Thoracic aorta (tissue), 2 donors: ENCODE measurements at places on chromosomes 2 and 18.

GRCh38 chr18:40124107-40124506 is 1830.9 kb upstream of the PIK3C3 start:
- no peak for DNase-seq

DNA sequence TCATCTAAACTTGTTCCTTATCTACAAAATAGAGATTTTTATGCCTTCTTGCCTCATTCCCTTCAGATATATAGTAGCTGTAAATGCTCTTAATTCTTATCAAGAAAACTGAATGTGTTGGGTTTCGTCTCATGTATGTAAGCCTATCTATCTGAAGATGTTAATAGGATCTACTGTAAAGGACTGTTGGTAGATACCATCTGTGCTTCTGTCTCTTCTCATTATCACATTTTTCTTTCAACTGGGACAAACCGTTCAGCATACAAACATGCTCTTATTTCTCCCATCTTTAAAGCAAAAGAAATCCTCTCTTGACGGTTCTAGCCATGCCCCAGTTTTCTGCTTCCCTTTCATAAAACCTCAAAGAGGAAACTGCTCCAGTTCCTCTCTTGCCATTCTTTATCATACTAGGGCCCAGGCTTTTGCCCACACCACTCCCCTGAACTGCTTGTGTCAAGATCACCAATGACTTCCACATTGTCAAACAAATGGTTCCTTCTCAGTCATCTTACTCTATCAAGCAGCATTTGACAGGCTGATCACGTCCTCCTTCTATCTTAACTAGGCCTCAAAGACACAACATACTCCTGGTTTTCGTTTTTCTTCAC is 88.7 kb downstream of the ARHGEF33 start:
- DNase-seq = no peak

GRCh38 chr2:148646231-148646559 is 1.6 kb downstream of the EPC2 start:
- DNase-seq = no peak

DNA sequence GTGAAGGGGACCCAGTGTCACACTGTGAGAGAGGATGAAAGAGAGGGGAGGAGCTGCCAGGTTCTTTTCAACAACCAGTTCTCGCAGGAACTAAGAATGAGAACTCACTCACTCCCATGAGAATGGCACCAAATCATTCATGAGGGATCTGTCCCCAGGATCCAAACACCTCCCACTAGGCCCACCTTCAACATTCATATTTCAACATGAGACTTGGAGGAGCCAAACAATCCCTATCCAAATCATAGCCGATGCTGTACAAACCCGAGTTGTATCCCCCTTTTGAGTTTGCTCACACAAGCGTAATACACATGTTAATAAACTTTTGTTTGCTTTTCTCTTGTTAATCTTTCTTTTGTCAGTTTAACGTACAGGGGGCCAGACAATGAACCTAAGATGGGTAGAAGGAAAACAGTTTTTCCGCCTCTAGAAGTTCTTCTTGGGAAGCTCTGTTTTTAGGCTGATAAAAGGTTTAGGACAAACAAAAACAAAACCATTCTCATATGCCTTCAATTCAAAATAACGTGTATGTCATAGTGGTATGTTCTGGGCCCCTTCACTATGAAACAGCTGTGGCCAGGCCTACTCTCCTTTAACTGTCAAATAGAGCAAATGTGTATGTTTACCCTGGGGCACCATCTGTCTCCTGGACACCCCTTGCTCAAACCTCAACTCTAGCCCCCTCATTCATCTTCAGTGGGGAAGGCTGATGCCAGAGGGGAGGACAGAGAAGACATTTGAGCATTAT is 9.1 kb upstream of the TMEM37 start:
- DNase-seq = no peak

DNA sequence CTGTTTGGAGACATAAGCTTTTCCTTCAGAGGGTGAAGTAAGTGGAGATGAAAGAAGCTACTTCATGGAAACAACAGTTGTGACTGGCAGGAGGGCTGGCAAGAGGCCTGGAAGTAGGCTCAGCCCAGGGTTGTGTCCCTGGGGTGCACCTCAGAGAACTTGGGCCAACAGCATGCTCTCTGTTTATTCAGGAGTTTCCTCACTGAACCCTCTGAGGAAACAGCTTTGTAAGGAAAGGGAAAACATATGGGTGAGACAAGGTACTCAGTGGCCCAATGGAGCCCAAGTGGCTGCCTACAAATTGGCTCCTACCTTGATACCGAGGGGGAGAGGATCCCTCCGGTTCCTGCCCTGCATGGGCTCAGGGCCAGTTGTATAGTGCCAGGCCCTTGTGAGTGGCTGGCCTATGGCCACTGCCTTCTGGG is 115.5 kb upstream of the ITGA6 start:
- no peak for DNase-seq

DNA sequence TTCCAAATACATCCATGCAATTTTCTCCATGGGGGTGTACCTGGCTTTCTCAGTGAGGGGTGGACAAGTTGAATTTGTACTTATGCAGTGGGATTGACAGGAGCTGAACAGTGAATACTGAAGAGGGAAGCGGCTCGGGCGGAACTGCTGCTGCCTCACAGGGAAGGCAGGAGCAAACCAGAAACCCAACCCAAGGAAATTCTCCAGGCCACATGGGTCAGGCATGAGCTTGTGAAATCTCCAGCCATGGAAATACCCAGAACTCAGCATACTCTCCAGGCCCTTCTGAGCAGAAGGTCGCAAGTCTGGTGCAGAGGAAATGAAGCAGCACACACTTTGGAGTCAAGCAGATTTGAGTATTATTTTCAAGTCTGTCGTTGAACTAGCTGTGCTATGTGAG is 26.5 kb upstream of the INO80C start:
- no peak for DNase-seq

GRCh38 chr2:152743002-152743401 is 24.6 kb downstream of the ARL6IP6 start:
- DNase-seq = no peak

- DNase-seq = no peak
Observed at GRCh38 chr2:38436227-38436664, 59.2 kb upstream of the ATL2 start.

GRCh38 chr2:104772996-104773395 is 80.9 kb upstream of the POU3F3 start:
- DNase-seq = no peak

GRCh38 chr2:179274749-179275148 is 10.1 kb upstream of the SESTD1 start:
- no peak for DNase-seq

DNA sequence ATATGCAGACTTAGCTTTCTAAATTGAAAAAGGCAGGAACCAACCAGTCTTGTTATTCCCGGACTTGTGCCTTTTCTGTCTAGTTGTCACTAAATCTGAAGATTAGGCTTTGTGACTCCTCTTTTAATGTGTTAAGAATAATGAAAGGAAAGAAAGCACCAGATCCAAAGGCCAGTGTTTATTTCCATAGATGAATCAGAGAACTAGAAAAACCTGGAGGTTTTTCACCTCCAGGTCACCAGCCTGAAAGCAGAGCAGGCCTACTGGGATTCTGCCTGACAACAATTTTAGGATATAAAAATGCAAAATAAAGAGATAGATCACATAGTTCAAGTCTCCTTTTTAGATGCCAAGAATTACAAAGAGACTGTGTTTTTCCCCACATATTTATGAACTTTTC is 160.4 kb downstream of the GULP1 start:
- no peak for DNase-seq

DNA sequence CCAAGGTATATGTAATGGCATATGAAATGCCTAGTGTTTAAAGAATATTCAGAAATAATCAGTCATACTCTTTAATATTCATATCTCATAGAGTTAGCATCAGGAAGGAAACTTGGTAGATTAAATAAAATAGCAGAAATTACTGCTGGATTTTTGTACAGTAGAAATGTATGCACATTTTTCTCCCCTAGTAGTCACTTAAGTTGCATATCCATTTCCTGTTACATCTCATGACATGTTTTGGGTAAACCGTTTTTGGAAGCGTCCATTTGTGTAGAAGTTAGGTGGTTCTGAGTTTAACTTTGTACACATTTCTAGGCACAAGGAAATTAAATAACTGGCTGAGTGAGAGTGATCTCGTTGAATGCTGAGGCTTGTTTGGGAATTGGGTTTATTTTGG is 21.9 kb downstream of the NEDD4L start:
- no peak for DNase-seq

DNA sequence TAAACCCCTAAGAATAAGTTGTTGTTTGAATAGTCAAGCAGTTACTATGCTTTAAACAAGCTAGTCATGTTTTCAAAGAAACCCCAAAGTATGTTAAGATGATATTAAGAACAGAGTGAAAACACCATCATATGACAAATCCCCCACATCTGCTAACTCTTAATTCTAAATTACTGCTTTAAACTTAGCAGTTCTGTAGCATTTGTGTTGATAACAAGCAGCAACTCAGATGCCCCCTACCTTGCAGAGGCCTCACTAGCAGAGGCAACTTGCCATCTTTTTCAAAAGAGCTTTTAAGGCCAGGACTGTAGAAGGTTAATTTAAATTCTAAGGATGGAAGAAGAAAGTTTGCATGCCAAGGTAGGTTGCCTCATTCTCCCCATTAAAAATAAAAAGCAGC is 376.2 kb downstream of the SETBP1 start:
- DNase-seq = no peak

GRCh38 chr2:128321784-128322714 is 3.4 kb upstream of the HS6ST1 start:
- no peak for DNase-seq

- DNase-seq = no peak
Observed at GRCh38 chr2:71801556-71801955, 346.1 kb downstream of the CYP26B1 start.

GRCh38 chr2:101341901-101342624 is 33.6 kb upstream of the RNF149 start:
- DNase-seq = no peak

DNA sequence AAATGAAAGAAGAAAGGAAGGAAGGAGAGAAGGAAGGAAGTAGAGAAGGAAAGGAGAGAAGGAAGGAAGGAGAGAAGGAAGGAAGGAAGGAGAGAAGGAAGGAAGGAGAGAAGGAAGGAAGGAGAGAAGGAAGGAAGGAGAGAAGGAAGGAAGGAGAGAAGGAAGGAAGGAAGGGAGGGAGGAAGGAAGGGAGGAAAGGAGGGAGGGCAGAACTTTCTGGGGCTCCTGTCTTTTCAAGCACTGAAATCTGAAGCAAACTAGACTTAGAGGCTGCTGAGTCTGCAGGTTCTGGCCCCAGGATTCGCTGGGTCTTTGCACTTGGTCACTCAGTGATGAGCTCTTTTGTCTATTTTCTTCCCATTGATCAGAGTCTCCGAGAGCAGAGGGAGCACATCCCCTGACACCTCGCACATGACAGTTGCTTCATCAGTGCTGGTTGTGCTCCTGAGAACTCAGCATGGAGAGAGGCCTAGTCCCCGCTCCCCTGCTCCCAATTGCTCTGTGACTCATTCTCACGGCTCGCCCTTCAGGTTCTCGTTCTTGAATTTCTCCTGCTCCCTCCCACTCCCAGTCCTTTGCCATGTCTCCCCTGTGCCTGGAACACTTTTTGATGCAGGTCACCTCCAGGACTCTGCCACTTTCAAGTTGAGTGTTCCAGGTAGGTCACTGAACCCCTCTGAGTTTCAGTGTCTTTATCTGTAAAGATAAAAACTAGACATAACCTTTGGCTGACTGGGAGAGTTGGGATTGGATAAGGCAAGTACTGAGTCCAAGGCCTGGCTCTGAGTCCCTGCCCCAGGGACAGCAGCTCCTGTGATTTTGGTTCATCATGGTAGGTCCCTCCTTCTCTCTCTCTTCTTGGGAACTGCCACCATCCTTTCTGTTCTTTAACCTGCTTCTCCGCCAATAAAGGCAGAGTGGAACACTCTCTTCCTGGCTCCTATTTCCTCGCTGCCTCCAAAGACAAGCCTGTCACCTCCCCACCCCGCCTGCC is 55.2 kb downstream of the TNP1 start:
- no peak for DNase-seq

GRCh38 chr2:224885836-224886547 is 156.3 kb downstream of the DOCK10 start:
- no peak for DNase-seq

DNA sequence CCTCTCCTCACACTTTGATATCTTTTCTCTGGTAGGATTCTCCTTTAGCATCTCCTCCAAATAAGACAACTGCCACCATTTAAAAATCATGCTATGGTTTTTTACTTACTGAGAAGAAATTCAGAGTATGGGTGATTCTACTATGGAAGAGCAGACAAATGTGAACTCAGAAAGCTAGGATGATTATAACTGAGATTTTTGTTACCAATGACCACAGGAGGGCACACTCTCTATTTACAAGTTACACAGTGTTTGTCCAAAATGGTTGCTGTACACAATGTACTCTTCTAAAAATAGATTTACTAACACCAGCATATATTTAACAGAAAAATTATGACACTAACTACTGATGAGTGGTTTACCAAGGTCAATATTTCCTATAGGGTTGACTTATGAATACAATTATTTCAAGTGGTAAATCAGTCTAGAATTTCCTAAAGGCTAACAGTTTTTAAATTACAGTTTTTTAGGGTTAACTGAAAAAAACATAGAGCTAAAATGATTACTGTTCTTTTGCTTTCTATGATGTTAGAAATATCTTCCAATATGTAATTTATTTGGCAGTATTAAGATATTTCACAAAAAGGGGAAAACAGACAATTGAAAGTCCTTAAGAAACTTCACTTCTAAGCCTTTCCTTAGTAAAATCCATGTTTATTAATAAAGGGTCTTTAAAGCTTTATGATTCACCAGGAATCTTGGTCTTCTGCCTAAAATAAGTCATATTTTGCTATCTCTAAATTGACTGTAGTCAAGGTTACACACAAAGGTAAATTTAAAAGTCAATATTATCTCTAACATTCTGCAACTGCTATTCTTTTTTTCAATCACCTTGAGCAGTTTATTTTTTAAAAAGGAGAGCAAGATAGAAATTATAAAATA is 57.2 kb downstream of the MAP4K3 start:
- DNase-seq = no peak

GRCh38 chr2:232438951-232439757 is 16.8 kb upstream of the ALPI start:
- no peak for DNase-seq

DNA sequence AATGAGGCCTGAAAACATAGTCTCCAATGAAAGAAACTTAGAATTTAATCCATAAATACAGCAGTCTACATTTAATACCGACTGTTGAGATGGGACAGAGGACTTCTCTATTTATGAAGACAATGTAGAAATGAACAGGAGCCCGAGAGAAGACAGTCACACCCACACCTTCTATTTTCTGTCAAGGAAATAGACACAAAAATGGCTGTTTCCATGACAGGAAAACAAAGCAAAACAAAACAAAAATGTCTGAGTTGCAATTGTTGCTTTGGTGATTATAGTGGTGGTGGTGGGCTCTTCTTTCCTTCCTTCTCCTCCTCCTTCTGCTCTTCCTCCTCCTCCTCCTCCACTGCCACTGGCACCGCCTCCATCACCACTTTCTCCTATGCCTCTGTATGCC is 72.3 kb upstream of the CCDC68 start:
- no peak for DNase-seq

GRCh38 chr2:198285216-198285615 is 480.8 kb downstream of the PLCL1 start:
- DNase-seq = no peak

DNA sequence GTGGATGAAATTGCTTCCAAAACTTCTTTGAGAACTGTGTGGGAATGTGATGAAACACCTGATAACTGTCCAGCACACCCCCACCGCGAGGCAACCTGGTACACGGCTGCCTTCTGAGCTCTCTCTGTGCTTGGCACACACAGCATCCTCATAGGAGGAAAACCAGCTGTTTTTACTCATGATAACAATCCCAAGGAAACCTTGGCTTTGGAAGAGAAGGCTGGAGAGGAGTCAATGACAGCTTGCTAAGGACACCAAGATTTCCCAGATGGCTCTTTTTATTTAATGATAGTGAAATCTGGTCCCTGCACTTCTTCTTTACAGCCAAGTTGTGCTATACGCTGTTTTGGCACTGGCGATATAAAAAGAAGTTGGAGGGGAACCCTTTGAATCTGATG is 232.5 kb upstream of the FN1 start:
- DNase-seq = no peak
